ENCODE measurements at places on chromosomes 2 and 18.

GRCh38 chr2:31082002-31082401, 56.2 kb downstream of the GALNT14 start:
- DNase-seq = no peak

DNA sequence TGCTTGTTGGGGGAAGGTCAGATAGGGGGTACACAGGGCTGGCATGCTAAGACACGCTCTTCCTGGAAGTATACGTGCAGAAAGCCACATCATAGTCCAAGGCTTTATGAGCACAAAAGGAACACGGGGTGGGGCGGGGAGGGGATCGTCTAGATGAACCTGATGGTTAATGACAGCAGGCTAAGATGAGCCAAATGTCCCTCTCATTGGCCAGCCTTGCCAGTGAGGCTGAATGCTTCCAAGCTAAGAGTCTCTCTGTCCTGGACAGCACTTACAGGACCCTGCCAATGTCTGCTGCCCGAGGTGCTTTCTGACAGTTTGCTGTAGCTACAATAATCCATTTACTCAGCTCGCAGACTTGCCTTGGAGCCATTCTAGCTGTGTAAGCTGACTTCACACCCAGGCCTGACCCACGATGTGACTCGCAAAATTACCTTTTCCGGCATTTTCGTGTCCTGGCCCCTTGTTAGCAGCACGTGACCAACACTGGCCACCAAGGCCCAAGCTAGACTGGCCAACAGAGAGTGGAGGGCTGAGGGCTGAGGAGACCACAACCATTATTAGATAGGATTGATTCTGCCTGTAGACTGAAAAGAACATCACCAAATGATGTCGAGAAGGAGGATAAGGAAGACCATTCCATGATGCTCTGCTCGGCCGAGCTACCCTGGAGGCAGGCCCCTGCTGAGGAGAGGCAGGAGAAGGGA, 84.2 kb downstream of the MALT1 start:
- no peak for DNase-seq

DNA sequence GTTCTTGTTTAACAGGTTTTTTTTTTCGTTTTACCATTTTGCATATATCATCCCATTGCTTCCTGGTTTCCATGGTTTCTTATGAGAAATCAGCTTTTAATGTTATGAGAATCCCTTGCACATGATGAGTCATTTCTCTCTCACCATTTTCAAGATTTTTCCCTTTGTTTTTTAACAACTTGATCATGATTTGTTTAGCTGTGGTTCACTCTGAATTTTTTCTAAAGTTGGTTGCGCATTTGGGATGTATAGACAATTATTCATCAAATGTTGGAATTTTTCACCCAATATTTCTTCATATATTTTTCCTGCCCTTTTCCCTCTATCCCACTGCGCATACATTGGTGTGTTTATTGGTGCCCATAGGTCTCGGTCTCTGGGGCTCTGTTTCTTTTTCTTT, 42.4 kb upstream of the BIN1 start:
- DNase-seq = no peak

- peak; percentile 44 for DNase-seq
Measured at GRCh38 chr2:105114551-105114950, 76.7 kb downstream of the MRPS9 start.

DNA sequence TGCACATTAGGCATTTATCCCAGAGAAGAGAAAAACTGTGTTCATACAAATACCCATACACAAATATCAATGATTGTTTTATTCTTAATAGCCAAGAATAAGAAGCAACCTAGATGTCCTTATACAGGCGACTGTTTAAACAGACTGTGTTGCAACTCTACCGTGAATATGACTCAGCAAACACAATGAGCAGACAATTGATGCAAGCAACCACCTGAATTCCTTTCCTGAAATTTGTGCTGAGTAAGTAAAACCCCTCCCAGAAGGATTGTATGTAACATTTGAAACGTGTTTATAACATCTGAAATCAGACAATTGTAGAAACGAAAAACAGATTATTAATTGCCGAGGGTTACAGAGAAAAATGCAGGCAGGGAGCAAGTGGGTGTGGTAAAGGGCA, 621.9 kb upstream of the SOX11 start:
- DNase-seq = no peak

DNA sequence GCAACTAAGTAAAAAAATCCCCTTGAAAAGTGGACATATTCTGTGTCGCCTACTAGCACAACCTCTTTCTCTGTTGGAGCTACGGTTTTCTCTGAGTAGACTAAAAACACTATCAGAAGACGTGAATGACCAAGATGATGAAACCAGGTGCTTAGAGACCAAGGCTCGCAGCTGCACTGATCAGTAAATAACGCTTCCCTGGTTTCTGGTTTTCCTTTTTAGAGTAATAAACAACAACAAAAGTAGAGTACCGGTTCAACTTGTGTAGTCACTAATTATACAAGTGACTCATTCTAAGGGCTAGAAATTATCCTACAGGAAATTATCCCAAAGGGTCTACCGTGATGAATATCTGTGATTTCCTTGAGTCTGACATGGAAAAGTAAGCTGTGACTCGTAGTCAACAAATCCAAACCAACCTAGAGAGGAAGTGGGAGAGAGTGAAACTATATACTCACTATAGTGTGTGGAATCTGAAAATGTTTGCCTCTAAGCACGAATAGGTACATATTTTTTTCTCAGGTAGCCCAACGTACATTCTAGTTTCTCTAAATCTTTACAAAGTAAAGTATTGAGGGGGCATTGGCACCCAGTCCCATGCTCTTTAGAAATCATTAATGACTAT, 17.8 kb downstream of the RASGRP3 start:
- DNase-seq = no peak

- DNase-seq = no peak
Measured at GRCh38 chr2:170548304-170548703, 166.8 kb upstream of the SP5 start.
